IMR-90 (cell line): ENCODE measurements at places on chromosomes 11 and 22. TPM values are rescaled to one million over a fixed set of nuclear protein-coding genes. Genes with fewer than 3 reads are reported as not detected.

OR51B4 gene
- not detected in 2 replicates for total RNA-seq

KCNJ11 gene
- not detected in 2 replicates for total RNA-seq

TCN2 gene
- total RNA-seq: 0.56 and 1.3 TPM in 2 replicates

KRTAP5-1 gene
- total RNA-seq: not detected in 2 replicates

MMP7 gene
- not detected in 2 replicates for total RNA-seq
